HCT116 (cell line): ENCODE measurements at places on chromosomes 7 and 10.

GRCh38 chr7:100965723-100966541 lies 3.4 kb upstream of the MUC12 start:
- DNase-seq, result peak; percentile 91

- no peak for DNase-seq
These were observed 72.3 kb downstream of the ICA1 start for GRCh38 chr7:8189625-8190024.

DNA sequence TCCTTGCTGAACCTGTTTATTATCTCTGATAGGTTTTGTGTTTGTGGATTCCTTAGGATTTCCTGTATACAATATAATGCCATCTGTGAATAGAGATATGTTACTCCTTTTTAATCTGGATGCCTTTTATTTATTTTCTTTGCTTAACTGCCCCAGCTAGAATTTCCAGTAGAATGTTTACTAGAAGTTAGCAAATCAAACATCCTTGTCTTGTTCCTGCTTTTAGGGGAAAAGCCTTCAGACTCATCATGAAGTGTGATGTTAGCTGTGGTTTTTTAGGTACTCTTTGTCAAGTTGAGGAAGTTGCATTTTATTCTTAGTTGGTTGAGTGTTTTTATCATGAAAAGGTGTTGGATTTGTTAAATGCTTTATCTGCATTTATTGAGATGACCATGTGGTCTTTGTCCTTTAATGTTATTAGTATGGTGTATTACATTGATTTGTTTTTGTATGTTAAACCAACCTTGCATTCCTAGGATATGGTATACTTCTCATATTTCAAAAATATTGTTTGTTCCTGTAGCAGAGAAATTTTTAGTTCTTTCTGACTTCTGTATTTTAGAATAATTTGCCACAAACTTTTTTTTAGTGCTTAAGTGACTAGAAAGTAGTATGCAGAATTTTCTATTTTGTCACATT lies 24.3 kb downstream of the PPP2R2D start:
- no peak for DNase-seq

GRCh38 chr10:98790817-98791216 lies 344.1 kb upstream of the HPS1 start:
- peak; percentile 15 for DNase-seq

- DNase-seq, result no peak
These were observed 152.4 kb downstream of the NSUN6 start for GRCh38 chr10:18498998-18499397.

DNA sequence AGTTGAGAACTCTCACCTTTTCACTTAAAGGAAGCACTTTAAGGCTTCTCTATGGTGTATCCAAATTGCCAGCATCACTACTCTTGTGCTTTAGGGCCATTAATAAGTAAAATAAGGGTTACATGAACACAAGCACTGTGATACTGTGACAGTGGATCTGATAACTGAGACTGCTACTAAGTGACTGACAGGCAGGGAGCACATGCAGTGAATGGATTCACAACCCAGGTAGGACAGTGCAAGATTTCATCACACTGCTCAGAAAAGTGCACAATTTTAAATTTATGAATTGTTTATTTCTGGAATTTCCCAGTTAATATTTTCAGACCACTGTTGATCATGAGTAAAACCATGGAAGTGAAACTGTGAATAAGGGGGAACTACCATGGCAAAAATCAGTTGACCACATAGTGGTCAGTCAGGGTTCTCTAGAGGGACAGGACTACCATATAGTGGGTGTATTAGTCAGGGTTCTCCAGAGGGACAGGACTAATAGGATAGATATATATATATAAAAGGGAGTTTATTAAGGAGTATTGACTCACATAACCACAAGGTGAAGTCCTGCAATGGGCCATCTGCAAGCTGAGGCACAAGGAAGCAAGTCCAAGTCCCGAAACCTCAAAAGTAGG lies 20.9 kb upstream of the CYP51A1 start:
- no peak for DNase-seq

DNA sequence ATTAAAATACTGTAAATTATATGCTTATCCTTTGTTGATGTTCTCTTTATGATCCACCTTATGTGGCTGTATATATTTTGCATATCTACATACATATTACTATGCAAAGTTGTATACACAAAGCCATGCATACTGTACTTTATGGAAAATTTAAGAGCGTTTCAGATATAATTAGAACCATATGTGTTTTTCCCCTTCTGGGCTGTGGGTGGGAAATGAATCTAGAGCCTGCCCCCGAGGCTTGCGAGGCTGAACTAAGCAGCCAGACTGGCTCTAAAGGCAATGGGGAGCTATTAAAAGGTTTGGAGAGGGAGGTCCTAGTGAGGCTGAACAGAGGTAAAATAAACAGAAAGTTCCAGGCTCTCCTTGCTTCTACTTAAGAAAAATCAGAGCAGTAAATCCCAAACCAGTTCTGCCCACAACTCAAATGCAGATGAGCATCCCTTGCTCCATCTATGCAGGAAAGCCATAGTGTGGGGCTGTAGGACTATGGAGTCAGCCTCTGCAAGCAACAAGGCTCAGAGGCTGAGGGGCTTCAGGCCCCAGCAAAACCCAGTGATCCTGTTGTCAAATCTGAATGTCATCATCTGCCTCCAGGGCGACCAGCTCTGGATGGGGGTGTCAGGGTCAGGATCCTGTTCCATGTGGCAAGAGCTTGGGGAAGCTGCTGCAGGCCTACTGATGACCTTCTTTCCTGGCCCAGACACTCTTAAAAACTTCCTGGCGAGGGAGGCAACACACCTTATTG lies 14.1 kb upstream of the DDIT4 start:
- DNase-seq, result no peak

GRCh38 chr10:119644205-119644814 lies 6.9 kb upstream of the BAG3 start:
- DNase-seq, result no peak

- no peak for DNase-seq
These were observed 35.4 kb downstream of the CYTH3 start for GRCh38 chr7:6237011-6237410.

DNA sequence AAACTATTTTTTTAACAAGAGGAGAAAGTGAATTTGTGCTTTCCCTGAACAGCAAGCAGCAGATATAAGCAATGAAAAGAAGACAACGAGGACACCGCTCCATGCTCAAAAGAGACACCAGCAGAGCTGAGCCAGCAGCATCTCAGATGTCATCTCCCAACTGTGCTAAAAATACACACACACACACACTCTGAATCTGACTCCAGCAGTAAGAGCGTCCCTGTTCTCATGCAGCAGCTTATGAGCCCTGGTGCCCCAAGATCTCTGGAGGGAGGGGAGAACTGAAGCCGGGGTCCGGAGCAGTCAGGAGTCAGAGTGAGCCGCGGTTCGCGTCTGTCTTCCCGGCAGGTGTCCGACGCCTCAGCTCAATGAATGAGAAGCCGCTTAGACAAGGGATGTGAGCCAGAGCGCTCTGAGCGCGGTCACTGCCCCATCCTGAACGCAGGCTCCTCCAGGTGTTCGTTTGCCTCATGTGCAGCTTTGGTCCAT lies 49.2 kb downstream of the SVIL start:
- no peak for DNase-seq

DNA sequence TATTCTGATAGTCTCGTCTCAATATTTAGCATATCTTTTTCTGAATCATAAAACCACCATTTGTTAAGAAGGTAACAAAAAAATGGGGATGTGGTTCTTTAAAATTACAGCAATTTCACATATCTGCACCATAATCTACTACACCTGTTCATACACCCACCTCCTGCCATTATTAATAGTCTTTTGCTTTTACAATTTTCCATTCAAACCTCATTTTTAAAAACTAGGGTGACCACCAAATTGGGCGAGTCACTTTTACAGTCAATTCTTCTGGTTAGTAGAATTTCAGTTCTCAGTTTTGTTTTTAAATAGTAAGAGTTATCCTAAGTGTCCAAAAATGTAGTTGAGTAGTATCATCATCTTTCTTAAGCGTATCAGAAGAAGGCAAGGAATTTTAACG lies 48.4 kb upstream of the GSAP start:
- no peak for DNase-seq

DNA sequence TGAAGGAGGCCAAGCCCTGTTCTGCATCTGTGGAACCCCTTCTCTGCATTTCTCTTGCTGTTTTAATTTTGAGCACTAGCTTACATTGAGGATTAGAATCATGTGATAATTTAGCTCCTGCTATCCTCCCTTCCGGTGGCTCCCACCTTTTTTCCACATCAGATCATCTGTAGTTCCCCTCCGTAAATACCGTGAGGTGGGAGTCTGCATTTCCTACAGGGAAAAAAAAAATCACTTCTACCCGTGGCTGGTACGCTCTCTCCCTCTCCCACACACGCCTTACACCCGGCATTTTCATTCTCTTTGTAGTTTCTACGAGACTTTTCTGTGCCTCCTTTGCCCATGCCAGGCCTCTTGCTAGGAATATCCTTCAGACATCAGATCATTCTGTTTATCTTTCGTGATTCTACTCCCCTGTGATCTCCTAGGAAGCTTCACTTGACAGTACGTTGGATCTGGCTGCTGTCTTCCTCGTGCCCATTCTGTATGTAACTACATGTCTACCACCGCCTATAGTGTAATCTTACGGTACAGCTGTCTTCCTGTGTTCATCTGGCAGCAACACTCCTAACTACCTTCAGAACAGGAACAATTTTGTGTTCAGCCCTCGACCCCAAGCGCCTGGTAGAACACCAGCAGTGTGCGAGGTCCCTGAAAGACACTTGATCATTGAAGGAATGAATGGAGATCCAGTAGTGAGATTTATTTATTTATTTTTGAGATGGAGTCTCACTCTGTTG lies 41.7 kb upstream of the OCM start:
- no peak for DNase-seq

- DNase-seq, result no peak
These were observed 39.5 kb downstream of the LRMDA start for GRCh38 chr10:75470901-75471300.

DNA sequence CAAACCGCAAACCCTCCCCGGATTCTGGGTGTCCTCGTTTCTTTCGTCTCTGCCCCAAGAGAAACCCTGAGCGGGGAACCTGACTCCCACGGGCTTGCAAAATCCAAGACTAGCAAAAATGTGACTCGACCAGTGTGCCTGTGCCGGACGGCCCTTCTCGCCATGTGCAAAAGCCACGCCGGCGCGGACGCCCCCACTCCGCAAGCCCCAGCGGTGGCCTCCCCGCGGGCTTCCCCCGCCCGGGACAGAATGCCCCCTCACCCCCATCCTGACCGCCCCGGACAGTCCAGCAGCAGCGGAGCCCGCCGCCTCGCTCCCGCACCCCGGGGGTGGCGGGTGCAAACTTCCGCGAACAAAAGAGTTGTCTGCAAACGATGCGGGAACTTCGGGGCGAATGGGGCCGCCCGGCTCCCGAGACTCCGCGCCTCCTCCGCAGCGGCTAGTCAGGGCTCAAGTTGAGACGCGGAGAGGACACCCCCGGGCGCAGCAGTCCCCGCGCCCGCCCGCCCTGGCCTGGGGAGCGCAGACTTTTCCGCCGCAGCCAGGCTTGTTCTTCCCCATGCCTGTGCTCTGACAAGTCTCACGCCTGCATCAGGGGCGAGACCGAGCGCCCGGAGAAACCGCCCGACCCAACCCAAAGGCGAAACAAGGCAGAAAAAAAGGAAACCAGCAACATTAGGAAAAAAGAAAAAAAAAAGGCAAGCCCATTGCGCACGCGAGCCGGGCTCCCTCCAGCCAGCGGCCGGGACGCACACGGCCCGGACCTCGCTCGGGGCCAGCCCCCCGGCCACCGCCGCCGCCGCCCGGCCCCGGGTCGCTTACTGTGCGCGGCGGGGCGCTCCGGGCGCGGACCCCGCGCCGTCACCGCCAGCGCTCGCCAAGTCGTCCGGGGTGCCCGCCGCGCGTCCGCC lies 732 bp downstream of the FAM53B start:
- DNase-seq, result no peak

DNA sequence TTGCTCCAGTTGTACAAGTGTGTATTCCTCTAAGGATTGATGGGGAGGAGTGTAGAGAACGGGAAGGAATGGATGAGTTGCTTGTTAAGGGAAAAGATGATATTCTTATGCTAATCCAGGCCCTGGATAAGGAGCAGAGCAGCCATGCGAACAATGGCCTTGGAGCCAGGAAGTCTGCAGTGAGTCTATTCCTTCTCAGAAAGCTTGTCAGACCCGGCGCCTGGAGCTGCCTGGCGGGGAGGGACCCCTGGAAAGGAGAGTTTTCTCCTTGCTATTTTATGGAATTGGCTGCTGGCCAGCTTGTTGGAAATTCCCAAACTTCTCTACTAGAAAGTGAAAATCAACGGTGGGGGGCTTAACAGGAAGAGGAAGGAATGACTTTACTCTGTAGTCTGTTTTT lies 89.1 kb downstream of the MMRN2 start:
- no peak for DNase-seq

- DNase-seq, result no peak
These were observed 1.6 kb upstream of the HILPDA start for GRCh38 chr7:128453836-128454804.

DNA sequence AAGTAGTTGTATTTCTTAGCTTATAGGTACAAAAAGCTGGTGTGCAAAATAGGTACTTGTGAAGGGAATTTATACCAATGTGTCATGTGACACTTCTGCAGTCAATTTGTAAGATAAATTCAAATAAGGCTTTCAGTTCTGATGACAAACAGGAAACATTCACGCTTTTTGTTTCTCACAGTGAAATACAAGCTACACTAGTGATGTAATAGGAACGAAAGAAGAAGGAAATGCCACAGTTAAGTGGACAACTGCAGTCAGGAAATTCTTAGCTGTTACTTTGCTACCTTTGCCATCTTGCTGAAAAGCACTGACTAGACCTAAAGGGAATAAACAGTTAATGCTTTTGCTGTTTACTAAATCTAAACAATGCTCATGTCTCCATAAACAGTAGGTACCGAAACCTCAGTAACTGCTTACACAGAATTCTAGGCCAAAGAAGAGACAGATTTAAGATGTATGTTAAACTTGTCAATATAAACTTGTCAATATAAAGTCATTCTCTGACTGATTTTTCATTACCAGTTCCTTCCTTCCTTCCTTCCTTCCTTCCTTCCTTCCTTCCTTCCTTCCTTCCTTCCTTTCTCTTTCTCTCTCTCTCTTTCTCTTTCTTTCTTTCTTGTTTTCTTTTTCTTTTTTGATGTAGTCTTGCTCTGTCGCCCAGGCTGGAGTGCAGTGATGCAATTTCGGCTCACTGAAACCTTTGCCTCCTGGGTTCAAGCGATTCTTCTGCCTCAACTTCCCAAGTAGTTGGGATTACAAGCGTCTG lies 10.1 kb downstream of the OTUD1 start:
- no peak for DNase-seq
